ENCODE measurements at places on chromosomes 2 and 18. TPM values are rescaled to one million over a fixed set of nuclear protein-coding genes. Genes with fewer than 3 reads are reported as not detected.

DNA sequence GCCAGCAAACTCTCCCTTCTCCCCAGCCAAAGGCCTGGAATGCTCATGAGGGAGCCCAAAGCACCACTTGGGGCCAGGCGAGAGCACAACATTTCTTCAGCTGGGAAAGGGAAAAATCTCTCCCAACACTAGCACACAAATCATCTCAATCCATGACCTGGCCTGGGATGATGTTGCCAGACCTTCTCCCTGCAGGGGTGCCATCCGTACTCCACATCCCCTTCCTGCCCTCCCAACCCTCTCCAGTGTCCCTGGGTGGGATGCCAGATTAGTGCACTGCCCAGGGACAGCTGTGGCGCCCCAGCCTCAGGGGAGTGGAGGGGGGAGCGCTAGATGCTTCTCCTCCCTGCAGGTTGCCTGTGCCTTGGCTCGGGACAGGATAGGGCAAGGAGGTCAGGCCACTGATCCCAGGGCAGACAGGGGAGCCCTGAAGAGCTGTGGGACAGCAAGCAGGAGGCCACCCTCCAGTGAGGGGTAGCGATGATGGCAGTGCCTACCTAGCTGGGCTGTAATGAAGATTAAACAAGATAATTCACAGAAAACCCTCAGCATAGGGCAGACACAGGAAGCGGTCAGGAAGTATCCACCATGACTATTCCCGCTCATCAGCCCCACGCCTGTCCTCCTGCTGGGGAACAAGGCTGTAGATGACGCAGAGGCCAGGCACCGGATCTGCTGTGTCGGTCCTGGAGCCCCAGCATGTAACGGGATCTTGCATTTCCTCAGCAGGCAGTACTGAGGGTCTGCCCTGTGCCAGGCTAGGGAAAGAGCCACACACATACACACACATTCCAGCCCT, 31.1 kb downstream of the SERTAD2 start:
- DNase-seq = no peak

DNA sequence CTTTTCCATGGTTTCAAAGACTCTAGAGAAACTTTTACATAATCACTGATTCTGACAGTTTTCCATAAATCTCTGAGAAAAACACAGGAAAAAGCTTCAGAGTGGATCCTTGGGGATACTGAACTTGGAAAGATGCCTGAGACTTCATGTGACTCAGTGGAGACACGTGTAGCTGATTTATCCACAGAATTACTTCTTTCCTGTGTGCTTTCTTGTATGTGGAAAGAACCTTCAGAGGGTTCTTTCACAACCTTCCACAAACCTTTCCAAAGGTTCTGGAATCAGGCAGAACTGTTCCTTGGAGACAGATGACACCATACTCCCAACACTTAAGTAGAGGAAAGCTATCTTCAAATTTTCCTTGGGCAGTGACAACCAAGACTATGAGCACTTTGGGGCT, 207.2 kb downstream of the RND3 start:
- no peak for DNase-seq

DNA sequence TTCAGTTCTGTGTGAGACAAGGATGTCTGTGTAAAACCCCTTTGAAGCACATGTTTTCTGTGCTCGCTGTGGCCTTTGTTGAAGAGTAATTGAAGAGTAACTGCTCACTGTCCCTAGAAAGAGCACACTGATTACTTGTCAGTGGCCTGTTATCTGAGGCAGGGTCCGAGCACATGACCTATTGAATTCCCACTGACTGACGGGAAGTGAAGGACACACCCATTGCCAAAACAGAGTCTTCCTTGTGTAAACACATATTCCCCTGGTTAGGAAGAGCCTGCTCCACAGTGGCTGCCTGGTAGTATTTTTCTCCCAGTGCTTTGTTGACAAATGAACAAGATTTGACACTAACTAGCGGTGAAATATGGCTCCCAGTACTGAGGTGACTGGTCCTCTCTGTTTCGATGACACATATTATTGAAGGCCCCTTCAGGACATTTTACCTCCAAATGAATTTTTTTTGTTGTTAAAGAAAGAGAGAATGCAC, 148.5 kb upstream of the GYPC start:
- no peak for DNase-seq

The RNASEH1 gene
- 48.3 TPM for total RNA-seq

- DNase-seq = no peak
These were observed 46.3 kb downstream of the SFT2D3 start for GRCh38 chr2:127747621-127748020.

DNA sequence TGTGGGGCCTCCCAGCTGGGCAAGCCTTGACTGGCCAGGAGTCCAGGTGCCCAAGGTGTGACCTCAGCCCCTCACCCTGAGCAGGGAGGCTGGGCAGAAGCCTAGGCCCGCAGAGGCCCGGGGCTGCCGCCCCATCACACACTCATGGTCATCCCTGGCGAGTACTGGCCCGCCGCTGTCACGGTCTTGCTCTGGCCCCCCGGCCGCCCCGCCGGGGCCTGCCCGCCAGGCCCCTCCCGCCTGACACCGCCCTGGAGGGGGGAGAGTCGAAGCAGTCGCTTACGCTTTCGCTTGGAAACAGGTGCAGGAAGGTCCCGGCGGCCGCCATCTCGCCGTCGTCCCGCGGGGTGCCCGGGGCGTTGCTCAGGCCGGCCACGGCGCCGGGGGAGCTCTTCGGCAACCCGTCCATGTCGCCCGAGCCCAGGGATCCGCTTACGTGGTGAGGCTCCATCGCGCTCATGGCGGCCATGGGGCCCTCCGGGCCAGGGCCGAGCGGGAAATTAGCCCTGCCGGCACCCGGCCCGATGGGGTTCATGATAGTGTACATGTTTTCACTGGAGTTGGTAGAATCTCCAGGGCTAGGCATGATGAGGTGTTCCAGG, 26.6 kb upstream of the ANKRD62 start:
- no peak for DNase-seq

- DNase-seq = peak; percentile 9
These were observed 608.1 kb upstream of the REG3G start for GRCh38 chr2:78417355-78417754.

The GAD1 gene
- 0.70 TPM for total RNA-seq

GRCh38 chr2:69549421-69549820, 94.1 kb downstream of the AAK1 start:
- DNase-seq = peak; percentile 23

- no peak for DNase-seq
These were observed 39.7 kb downstream of the CDCA7 start for GRCh38 chr2:173394091-173394974.

GRCh38 chr2:38605298-38605830, 2.6 kb upstream of the HNRNPLL start:
- DNase-seq = no peak

GRCh38 chr2:113041871-113042270, 10.8 kb downstream of the IL36B start:
- no peak for DNase-seq

- DNase-seq = no peak
These were observed 273.3 kb downstream of the NDUFA10 start for GRCh38 chr2:239751679-239752355.

GRCh38 chr2:135607561-135607960, 76.3 kb downstream of the R3HDM1 start:
- no peak for DNase-seq

DNA sequence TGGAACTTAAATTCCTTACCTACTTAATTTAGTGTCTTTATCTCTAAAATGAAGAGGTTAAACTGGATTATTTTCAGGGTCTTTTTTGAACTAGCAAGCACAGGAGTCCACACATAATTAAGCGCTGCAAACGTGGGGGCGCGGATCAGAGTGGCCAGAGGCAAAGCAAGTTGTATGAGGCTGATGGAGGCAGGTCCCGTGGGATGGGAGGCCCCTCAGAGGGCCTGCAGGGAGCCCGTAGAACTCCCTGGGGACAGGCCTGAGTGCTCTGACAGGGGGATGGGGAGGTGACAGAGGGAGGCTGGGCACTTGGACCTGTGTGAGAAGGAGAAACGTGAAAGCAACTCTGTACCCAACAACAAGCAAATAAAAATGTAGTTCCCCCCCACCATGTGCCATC, 177.8 kb downstream of the ACKR3 start:
- DNase-seq = no peak

GRCh38 chr2:237935740-237936452, 30.9 kb upstream of the UBE2F start:
- no peak for DNase-seq

DNA sequence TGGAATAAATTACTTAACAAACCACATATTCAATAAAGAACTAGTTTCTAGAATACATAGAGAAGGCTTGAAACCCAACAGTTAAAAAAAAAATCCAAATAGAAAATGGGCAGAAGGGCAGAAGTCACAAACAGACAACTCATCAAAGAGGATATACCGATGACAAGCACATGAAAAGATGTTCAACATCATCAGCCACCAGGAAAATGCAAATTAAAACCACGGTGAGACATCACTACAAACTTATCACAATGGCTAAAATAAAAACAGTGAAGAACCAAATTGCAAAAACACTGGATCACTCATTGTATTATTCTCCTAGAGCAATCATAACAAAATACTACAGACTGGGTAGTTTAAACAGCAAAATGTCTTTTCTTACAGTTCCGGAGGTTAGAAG, 14.5 kb downstream of the SESTD1 start:
- DNase-seq = no peak

The PTCD3 gene
- total RNA-seq = 159 TPM

DNA sequence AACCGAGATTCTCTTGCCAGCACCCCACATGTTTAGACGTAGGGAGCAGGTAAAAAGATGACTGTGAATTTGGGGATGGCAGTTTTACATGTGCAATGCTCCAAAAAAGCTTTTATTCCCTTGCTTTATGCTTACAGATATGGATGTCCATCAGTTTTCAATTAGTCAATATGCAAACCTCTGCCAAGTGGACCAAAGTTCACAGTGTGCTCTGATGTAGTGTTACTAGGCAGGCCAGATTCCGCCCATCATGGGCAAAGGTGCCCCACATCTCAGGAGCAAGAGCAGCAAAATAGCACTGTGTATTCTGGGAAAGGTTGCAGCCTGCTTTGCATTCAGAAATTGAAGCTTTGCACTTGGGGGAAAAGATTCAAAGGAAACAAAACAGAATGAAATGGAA, 329.7 kb upstream of the ZEB2 start:
- no peak for DNase-seq

GRCh38 chr2:218065239-218066006, 3.6 kb upstream of the RUFY4 start:
- no peak for DNase-seq

DNA sequence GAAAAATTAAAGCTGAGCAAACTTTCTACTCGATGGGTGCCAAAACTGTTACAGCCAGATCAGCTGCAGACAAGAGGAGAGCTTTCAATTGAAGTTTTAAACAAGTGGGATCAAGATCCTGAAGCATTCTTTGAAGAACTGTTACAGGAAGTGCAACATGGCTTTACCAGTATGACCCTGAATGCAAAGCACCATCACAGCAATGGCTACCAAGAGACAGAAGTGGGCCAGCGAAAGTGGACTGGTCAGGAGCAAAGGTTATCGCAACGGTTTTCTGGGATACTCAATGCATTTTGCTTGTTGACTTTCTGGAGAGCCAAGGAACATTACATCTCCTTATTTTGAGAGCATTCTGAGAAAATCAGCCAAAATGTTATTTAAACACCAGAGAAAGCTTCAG, 9.1 kb upstream of the SERPINB5 start:
- DNase-seq = no peak
